ENCODE measurements at places on chromosomes 7 and 10.

DNA sequence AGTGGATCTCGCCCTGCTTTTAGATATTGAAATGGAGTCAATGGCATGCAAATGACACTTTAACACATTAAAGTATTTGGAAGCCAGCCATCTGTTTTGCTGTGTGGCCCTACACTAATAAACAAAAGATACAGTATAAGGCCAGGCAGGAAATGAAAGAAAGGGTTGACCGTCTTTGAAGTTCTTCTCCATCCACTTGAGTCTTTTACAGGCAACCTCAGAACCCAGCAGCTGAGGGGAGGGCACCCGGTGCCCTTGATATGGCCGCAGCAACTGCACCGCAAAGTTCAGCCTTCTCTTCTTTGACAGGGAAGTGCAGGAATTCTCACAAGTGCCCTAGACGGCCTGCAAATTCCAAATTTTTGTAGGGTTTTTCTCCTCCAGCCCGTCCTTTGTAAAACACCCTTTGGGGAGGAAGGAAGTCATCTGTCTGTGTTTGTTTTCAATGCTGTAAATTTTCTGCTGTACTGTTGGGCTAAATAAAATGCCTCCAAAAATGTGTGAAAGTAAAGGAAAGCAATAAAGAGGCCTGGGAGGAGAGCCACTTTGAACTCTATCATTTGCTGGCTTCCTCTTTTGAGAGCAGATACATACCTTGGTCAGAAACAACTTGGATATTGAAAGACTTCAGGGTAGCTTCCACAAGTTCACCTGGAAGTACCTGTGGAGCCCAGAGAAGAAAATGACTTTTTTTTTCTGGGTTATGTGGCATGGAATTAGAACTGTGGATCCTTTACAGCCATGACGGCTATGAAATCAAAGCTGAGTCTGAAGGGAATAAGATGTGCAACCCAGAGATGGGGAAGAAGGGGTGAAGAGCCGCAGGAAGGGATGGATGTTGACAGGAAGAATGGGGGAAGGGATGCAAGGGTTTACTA is 3.6 kb downstream of the HOXA1 start:
- no peak for DNase-seq

- no peak for DNase-seq
Measured at GRCh38 chr10:31836569-31837406, 91.8 kb downstream of the ARHGAP12 start.

- DNase-seq = no peak
Measured at GRCh38 chr7:14115701-14116100, 126.2 kb upstream of the ETV1 start.

GRCh38 chr10:132631338-132631735 is 93.8 kb downstream of the INPP5A start:
- DNase-seq = no peak

DNA sequence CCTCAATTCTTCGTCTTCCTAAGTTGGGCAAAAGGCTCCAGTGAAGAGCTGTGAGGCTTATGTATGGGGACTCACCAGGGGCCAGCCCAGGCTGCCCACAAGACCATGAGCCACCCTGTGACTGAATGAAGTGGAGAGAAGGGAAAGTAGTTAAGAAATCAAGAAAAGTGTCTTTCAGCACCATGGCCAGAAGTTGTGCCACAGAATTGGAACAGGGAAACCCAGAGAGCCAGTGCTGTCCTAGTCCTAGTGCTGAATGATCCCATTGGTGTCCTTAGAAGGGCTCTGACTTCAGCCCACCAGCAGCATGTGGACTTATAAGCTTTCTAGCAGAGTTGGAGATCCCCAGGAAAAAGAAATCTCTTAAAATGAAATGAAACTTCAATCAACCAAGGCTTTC is 37.0 kb upstream of the CCSER2 start:
- DNase-seq = no peak

DNA sequence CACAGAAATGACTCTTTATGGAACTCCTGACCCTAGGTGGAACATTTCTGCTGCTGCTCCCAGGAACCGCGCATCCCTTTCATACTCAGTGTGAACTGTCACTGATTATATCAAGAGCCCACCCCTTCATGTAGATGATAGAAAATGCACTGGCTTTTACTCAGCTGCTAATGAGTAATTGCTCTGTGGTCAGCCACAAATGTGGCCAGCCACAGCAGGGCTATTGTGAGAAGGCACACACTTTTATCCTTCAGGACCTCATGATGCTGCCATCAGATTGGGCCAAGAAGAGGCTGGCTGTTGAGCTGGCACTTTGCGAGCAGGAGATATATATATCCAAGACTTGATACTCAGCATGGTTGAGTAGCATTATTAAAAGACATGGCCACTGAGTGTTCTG is 124.7 kb downstream of the CFAP58 start:
- DNase-seq = no peak

GRCh38 chr7:103637726-103638125 is 191.7 kb upstream of the SLC26A5 start:
- DNase-seq = no peak

- no peak for DNase-seq
Measured at GRCh38 chr7:107726356-107727130, 17.4 kb upstream of the CBLL1 start.

GRCh38 chr7:112031689-112032088 is 174.5 kb downstream of the DOCK4 start:
- DNase-seq = no peak

DNA sequence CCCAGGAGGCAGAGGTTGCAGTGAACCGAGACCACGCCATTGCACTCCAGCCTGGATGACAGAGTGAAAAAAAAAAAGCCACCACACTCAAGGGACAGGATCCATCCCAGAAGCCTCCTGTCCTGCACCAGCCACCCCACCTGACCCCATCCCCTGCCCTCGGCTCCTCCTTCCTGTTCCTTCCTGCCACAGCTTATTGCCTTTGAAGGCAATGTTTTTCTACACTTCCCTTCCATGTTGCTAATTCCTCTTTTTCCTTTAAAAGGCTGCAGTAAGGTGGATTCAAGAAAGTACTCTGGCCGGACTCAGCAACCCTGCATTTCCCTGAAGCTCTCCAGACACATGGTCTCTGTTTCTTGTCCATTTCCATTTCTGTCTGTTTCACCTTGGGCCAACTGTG is 80.9 kb downstream of the FAM171A1 start:
- DNase-seq = no peak

DNA sequence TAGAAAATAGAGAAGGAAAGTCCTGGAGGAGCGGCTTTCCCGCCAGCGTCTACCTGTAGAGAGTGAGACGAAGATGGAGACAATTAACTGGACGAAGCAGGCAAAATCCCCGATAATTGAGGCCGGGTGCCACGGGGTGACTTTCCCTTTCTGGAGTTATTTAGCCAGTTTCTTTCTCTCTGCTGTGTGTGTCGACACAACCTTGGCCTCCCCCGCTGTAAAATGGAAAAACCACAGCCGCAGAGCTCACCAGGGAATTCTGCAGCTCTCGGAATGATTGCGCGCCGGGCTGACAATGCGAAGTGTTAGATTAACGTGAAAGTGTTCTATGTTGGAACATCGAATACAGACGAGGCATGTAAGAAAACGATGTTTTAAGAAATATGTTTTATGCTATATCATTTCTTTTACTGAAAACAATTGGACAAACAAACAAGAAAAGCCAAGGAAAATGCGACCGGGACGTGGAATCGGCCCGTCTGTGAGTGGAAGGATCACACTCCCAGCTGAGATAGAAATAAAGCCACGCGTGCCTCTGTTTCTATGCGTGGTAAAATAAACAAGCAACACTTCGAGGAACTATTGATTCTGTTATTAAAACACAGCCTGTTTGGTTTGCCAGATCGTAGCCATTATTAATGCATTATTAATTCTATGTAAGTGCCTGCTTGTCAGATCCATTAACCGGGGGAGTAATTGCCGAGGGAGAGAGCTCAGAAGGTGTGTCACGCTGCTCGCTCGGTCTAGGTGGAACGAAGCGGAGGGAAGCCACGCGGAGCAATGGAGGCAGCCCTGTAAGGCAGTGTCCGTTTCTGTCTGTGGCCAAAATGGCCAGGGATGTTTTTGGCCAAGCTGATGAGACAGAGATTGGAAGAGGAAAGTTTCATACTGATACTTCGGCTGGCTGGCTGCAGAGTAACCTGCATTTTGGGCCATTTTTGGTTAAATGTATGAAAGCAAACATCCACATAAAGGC is 129.4 kb downstream of the DNAJB6 start:
- DNase-seq = no peak

GRCh38 chr7:44267719-44268421 is 57.5 kb downstream of the CAMK2B start:
- no peak for DNase-seq

DNA sequence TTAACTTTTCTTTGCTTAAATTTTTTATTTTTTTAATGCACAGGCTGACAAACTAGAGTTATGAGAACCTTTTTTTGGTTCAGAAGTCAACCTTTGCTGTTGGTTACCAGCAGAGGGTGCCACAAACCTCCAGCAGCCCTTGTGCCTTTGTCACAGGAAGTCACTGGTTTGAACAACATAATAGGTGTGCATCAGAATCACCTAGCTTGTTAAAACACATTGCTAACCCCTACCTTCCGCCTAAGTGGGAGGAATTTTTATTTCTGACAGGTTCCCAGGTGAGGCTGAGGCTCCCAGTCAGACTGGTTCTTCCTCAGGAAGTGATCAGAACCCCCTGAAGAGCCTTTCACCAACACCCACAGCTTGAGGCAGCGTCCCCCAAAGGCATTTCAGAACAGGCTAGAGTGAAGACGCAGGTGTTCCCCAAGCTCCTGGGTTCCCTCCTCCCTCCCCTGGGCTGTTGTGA is 22.6 kb upstream of the VDAC2 start:
- no peak for DNase-seq

- DNase-seq = no peak
Measured at GRCh38 chr7:30764030-30764975, 6.9 kb upstream of the MINDY4 start.

DNA sequence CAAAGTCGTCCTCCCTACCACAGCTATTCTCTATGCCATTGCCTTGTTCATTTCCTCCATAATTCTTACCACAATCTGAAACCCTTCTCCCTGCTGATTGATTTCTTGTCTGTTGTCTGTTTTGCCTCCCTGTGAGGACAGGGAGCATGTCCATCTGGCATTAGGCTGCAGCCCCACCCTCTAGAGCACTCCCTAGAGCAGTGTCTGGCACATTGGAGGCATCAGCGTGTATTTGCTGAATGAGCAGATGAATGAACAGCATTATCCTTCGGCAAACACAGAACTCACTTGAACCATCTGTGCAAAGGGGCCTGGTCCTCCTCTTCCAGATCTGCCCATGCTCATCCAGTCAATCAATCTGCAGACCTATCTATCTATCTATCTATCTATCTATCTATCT is 5.1 kb upstream of the DMBT1 start:
- DNase-seq = no peak

- no peak for DNase-seq
Measured at GRCh38 chr7:157318015-157318706, 18.6 kb upstream of the DNAJB6 start.

DNA sequence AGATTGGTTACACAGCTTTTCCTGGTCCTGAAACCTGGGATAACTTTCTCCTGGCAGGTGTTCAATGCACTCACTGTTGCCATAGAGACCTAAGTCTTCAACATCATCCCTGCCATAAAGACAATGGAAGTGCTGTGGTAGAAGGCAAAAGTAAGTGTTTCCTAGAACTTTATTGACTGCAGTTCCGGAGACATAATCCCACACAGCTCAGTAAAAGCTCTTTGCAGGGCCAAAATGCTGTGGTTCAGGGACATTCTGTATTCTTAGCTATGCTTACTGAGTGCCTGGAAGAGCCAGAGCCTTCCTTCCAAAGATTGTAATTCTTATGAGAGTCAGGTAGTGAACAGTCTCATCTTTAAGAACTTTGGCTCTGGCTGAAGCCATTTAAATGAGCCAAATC is 5.3 kb downstream of the WIPF3 start:
- no peak for DNase-seq

GRCh38 chr7:96414931-96415292 is 93.0 kb upstream of the SLC25A13 start:
- DNase-seq = peak; percentile 1

DNA sequence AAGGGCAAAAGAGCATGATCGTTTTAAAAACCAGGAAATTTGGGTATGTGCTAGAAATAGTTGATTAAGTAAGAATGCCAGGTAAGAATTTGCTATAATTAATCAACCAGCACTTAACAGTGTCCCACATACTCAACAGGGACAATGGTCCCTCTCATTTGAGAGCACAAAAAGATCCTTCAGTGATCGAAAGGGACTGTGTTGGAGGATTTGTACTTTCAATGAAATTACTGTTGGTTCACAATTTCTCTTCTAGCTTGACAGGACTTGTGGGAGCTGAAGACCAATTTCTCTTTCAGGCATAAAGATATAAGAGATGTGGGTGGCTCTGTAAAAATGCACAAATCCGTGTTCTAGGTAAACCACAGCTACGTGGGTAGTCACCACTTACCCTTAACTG is 12.5 kb upstream of the PLEKHS1 start:
- no peak for DNase-seq

DNA sequence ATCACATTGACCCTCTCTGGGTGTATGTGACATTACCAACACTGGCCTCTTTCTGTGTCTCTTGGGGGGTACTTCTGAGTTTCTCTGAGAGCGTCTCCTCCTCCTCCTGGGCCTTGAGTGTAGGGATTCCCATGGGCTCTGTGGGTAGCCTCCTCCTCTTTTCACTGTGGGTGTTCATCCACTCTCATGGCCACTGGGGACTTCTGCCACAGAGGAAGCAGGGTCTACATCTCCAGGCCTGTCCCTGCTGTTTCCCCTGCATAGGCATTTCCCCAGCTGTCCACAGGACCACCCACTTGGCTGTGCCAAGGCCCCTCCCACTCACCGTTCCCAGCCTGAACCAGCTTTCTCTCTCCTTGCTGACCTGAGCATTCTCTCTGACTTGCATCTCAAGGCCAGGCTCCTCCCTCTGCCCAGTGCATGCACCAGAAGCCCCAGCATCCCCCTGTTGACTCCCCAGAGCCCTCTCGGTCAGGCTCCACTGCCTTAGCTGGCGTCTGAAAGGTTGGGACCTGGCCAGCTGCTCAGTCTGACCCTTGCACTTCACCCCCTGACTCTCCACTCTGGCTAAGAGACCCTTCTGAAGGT is 487.6 kb downstream of the GLRX3 start:
- no peak for DNase-seq

Measured in hypothalamus (tissue), 51 donors.